ENCODE measurements at places on chromosomes 12 and 14. TPM values are rescaled to one million over a fixed set of nuclear protein-coding genes. Genes with fewer than 3 reads are reported as not detected.

The SLC8A3 gene
- 0.05 TPM for total RNA-seq

The KRT73 gene
- total RNA-seq, result not detected

The RASSF3 gene
- 8.8 TPM for total RNA-seq

DNA sequence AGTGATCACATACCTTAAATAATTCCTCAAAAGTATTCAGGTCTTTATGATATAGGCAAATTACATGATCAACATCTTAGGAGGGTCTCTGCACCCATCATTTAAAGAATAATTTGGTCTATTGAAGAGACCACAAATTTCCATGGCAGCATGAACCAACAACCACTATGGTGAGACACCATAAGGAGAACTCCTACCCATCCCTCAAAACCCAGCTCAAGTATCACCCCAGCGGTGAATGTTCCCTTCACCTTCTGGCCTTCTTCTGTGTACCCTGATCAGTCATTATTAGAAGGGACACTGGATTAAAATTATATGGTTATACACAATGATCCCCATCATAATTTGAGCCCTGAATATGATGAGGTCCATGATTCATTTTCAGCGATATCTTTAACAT lies 81.5 kb downstream of the DICER1 start:
- no peak for DNase-seq

DNA sequence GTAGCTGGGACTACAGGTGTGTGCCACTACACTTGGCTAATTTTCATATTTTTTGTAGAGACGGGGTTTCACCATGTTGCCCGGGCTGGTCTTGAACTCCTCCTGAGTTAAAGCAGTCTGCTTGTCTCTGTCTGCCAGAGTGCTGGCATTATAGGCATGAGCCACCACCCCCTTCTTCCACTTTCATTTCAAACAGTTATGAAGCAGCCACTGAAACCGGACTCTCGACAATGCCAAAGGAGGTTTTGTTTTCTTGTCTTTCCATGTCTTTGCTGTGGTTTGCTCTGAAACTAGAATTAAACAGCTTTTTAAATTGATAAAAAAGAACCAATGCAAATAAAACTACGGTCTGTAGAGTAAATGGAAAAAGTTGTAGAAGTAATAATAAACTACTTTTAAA lies 30.4 kb downstream of the RAP1B start:
- no peak for DNase-seq

GRCh38 chr14:52467515-52468266 lies 84.6 kb downstream of the TXNDC16 start:
- DNase-seq, result no peak

Measured in M059J (cell line).